ENCODE measurements at places on chromosomes 1 and 21. TPM values are rescaled to one million over a fixed set of nuclear protein-coding genes. Genes with fewer than 3 reads are reported as not detected.

KANK4 gene
- total RNA-seq: 0.47 TPM

TSSK3 gene
- total RNA-seq: not detected

PGLYRP3 gene
- not detected for total RNA-seq

ELAPOR1 gene
- 19.5 TPM for total RNA-seq

CYP4X1 gene
- total RNA-seq: 14.5 TPM

AMY1B gene
- not detected for total RNA-seq

ASCL5 gene
- 0.16 TPM for total RNA-seq

GRCh38 chr1:37726751-37727585, 34.7 kb downstream of the CDCA8 start:
- DNase-seq: no peak

GRCh38 chr1:224114787-224115175, 870 bp downstream of the FBXO28 start:
- DNase-seq: no peak

- no peak for DNase-seq
These were observed 12.9 kb downstream of the DESI2 start for GRCh38 chr1:244665771-244666217.

GRCh38 chr1:234765181-234765580, 155.2 kb upstream of the IRF2BP2 start:
- no peak for DNase-seq

- no peak for DNase-seq
These were observed 70.8 kb downstream of the PLPP3 start for GRCh38 chr1:56508523-56508983.

DNA sequence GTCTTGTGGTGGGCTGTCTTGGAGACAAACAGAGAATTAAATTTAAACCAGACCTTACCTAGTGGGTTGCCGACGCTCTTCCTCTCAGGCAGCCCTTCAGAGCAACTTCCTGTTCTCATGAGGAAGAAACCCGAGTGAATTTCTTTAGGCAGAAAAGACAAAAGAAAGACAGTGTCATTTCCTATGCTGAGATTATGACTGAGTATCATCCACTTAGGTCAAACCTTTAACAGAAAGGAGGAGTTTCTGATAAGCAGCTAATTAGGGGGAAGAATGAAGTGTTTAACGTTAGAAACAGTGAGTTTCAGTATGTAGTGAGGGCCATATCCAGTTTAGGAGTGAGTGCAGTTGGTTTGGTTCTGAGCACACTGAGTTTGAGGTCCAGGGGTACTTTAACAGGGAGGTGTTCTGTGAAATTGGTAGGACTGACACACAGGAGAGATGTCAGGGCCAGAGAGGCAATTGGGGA, 38.7 kb downstream of the FASLG start:
- no peak for DNase-seq

DNA sequence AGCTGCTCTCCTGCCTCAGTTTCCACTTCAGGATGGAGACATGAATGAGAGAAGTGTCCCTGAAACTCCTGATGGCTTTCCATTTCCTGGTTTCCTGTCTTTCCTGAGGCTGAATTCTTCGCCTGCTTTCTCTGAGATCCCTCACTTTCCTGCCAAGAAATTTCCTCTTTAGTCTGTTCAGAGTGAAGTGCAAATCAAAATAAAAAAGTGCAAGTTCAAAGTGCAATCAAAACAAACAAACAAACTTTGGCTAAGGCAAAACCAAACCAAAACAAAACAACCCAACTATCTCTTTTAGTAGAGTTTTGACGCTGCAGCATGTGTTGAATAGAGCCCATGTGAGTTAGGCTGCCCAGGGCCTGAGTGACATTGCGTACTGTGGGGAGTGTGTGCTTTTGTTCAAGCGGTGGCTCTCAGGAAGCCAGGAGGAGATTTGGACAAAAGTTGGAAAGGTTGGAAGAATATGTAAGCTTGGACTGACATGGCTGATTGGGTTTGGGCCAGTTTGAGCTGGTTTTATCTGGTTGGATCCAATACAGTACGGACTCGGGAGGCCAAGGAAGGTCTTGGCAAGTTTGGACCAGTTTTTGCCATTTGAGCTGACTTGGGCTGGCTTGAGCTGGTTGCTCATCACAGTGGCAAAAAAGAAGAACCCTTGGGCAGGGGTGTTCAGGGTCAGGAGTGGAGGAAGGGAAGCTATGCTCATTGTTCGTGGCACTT, 61.1 kb upstream of the TINAGL1 start:
- DNase-seq: no peak

DNA sequence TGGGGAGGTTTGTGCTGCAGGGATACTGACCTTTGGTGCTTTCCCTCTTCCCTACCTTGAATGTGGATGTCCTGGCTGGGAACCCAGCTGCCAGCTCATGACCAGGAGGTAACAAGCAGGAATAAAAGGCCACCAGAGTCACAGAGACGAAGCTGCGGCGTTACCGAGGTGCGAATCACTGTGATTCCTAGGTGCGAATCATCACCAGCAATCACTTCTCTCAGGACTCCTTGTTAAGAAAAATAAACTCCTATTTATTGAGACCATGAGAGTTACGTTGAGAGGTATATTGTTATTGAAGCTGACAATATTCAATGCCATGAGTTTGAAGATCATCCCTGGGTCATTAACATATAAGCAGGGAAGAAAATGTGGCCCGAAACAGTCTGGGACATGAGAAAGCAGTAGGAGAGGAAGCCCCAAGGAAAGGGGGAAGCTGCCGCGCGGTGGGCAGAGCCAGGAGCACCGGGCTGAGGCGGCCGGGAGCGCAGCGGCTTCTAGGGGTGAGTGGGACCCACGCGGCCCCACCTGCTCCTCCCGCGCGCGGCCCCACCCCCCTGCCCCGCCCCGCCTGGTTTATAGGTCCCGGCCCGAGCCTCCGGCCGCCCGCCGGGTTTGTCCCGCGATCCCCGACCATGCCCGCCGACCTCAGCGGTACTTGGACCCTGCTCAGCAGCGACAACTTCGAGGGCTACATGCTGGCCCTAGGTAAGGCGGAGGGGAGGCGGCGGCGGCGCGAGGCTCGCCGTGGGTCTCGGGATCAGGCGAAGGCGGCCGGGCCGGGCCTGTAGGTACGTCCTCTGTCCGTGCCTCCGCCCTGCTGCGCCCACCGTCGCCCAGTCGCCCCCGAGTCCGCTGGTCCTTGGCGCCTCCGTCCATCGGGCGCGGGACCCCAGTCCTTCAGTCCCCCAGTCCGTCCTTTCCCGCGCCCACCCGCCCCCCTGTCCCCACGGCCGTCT, at the start of gene RBP7:
TSS of gene RBP7 (plus strand) at position 605 of the 959 bp plus-strand sequence. CDS start at position 636, 31 bp downstream.
- no peak for DNase-seq

DNA sequence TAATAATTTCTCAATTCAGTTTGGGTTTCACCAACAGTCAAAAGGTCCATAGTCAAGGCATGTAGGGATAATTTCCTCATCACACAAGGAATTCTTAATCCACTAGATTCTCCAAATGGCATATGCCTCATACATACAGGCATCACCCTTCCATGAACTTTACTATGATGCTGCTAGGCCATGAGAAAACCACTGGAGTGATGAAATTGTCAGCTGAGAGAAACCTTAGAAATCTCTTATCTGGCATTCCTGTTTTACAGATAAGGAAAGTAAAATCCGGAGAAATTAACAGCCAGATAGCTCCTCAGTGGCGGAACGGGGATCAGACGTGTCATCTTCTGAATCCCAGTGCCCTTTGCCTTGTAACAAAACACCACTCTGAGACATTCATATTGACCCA, 274.4 kb downstream of the NTNG1 start:
- no peak for DNase-seq

GRCh38 chr1:45359882-45360513, 19.8 kb upstream of the MUTYH start:
- DNase-seq: peak; percentile 20

DNA sequence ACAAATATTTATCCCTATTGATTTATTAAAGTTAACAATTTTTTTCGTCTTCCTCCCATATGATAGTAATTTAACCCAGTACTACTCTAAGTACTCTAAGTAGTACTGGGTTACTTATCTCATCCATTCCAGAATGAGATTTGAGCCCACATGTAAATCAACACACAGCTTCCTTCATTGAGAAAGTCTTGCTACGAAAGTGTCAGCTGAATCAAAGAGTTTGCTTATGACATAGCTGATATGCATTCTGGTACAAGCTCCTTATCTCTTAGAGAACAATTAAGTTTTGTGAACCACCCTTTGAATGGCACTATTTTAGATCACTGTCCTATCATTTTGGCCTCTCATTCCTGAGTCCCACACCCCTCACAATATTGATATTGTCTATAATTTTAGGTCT, 2.4 kb upstream of the SLC44A3 start:
- no peak for DNase-seq
